ENCODE measurements at places on chromosomes 6 and 20.
A peak's percentile ranks its signal among the peaks of the same experiment; 100 is the strongest.

- peak; percentile 72 for DNase-seq
Observed at GRCh38 chr6:111842891-111843290, 30.4 kb downstream of the FYN start.

DNA sequence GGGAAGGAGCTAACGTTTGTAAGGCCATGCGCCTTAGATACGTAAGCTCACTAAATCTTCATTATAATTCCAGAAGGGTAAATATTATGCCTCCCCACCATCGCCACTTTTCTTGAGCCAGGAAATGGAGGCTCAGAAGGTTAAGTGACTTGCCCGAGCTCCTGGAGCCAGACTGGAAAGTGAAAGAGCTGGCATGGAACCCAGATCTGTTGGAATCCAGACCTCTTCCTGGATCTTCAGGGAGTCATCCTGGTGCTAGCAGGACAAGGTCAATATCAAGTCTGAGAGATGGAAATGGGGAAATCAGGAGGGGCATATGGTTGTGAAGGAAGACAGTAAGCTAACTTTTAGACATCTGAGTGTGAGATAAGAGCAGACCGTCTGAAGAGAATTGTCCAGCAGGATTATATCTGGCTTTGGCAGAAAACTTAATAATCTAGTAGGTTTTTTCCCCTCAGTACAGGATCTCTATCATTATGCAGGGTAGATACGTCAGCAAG lies 6.2 kb downstream of the TMEM200A start:
- DNase-seq: no peak

DNA sequence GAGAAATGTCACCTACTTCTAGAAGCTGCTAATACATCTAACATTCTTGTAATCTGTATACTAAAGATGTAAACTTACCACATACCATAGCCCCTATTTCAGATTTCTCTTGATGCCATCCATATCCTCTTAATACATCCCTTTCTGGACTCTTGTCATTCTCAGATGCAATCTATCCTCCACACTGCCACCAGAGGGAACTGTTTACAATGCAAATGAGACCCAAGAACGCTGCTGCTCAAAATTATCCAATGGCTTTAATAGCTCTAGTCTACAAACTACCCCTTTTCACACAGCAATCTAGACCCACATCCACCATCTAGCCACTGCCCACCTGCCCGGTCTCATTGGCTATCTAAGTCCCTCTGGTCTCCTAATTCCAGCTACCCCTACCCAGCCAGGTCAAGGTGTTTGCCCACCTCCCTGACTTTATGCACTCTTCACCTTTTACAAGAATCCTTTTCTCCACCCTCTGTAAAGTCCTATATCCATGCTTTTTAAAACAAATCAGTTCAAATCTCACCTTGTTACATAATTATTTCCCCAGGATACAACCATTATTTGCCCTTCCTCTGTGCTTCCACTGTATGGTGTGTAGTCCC lies 14.8 kb downstream of the FAXC start:
- peak; percentile 16 for DNase-seq

DNA sequence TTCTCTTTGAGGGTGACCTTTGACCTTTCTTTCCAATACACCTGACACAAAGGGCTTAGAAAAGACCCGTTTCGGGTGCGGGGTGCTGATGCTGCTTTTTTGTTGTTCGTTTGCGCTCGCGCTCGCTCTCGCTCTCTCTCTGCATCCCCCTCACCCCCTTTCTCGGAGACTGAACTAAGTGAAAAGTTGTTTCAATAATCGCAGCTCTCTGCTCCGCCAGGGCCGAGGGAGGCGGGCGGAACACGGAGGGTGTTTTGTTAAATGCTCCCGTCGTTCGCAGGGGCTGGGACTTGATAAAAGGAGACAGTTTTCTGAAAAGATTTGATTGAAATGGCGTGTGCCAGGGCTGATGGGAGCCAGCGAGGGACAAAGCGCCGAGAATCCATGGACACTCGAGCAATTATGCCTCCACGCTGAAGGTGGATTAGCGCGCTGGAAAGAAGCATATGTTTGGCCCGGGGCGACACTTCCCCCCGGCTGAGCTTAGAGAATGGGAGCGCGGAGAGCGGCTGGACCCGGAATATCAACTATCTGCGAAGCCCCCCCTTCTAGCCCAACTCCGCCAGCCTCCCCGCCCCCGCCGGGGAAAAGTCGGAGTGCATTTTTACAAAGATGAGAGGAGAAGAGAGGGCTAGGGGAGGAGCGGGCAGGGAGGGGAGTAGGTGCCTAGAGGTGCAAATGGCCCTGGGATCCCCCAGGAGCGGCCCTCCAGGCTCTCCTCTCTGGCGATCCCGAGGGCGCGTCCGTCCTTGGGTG lies 25.0 kb downstream of the TFAP2A start:
- DNase-seq: no peak

DNA sequence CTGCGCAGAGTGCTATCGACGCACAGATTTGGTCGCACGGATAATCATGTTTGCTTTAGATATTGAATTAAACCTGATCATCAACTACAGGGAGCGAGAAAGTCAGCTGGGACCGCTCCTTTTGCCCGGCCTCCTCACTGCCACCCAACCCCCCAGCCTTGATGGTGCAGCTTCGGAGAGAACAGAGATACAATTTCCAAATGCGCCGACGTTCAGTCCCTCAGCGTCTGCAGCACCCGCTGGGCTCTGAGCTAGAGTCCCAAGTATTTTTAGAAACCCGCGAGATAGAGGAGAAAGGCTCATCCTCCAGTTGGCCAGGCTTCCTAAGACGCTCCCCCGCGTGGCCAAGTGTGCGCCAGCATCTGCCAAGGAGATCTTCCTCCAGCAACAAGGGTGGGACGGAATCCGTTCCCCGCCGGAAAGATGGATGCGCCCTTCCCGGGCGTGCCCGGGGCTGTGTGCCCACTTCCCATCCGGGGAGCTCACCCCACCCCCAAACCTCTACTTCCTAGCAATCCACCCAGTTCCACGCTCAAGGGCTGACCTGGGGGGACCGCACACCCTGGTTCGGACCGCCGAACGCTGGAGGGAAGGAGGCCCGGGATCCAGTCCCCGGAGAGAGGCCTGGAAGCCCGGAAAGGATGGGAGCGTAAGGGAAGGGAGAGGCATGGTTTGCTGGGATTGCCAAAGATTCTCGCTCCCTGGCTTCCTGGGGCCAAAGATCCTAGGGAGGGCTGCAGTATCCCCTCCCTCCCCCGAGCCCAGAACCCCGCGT lies 4.1 kb downstream of the NKX2-2 start:
- peak; percentile 22 for DNase-seq

DNA sequence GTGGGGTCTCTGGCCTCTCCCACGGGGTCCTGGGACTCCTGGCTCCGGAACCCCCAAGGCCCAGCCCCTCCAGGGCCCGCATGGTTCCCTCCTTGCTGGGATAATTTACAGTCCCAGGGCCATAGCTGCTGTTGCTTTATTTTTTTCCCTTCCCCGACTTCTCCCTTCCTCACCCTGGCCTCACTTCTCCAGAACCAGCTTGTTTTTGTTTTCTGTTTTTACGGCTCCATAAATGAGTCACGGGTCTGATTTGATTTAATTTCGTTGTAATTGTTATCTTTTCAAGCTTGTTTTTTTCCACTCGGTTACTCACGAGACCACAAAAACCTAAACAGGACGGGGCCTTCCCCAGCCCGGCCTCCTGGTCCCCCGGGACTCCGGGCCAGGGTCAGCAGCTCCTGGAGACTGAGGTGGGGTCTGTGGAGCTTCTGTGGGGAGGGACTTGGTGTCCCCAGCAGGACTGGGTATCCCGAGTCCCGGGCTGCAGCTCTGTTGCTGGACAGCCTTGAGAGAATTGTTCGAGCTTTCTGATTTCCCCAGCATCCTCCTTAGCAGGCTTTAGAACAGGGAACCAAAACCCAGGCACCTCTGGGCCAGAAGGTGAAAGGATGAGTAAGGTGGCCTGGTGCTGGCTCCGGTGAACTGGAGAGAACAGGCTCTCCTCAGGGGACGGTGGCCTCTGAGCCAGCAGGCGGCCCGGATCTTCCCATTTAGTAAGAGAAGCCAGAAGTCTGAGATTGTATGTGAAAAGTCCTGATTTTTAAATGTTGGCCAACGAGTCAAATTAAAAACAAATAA lies 94.9 kb downstream of the CEBPB start:
- peak; percentile 68 for DNase-seq

- peak; percentile 94 for DNase-seq
Observed at GRCh38 chr6:42043787-42044475, 6.4 kb upstream of the TAF8 start.

- DNase-seq: peak; percentile 21
Observed at GRCh38 chr6:134372603-134373281, 54.8 kb upstream of the SGK1 start.

DNA sequence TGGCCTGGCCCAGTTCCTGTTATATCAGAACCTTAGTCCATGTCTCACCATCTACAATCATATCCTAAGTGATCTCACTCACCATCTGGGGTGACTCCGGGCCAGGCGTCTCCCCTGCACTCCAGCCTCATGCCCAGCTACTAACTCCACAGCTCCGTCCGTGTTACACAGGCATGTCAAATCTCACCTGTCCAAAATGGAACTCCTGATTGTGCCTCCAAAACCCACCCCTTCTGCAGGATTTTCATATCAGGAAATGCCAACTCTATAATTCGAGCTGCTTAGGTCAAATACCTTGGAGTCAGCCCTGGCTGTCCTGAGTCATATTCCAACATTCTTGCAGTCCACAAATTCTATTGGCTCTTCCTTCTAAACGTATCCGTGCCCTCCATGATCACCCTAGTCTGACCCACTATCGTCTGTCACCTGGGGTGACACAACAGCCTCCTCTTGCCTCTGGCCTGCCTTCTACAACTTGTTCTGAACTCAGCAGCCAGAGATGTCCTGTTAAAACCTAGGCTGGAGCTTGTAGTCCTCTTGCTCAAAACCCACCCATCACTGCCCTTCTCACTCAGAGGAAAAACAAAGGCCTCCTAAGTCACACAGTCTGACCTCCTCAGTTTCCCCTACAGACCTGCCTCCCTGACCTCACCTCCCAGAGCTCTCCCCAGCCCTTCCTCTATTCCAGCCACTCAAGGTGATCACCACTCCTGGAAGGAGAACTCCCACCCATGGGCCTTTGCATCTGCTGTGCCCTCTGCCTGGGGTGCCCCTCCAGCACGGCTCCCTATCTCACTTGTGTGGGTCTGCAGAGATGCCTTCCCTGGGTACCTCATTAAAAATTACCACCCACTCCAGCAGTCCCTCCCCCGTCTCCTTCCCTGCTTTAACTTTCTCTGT lies 85.3 kb upstream of the SIRPA start:
- no peak for DNase-seq

DNA sequence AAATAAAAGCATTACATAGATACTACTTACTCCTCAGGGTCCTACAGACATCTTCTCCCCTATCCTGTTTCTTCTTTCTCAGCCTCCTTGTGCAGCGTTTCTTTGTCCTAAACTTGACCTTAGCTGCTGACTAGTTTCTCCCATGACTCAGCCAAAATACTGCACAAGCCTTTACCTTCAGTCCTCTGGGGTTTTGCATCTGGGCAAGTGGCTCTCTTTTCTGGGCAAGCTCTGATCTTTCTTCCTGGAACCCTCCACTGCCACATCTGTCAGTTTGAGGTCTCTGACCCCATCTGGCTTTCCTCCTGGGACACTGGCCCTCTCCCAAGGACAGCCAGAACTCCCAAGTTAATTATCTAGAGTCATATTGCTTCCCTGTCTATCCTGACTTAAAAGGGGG lies 838.4 kb downstream of the DHX35 start:
- peak; percentile 63 for DNase-seq

- DNase-seq: peak; percentile 60
Observed at GRCh38 chr20:47269309-47270165, 87.0 kb downstream of the ZMYND8 start.

- DNase-seq: no peak
Observed at GRCh38 chr6:110589865-110590513, 113.6 kb upstream of the SLC22A16 start.

- no peak for DNase-seq
Observed at GRCh38 chr6:113481458-113481857, 375.7 kb upstream of the MARCKS start.

GRCh38 chr6:53240761-53241160 lies 92.1 kb upstream of the GCM1 start:
- no peak for DNase-seq

- DNase-seq: peak; percentile 52
Observed at GRCh38 chr6:43668151-43669028, 19.2 kb downstream of the MRPS18A start.

DNA sequence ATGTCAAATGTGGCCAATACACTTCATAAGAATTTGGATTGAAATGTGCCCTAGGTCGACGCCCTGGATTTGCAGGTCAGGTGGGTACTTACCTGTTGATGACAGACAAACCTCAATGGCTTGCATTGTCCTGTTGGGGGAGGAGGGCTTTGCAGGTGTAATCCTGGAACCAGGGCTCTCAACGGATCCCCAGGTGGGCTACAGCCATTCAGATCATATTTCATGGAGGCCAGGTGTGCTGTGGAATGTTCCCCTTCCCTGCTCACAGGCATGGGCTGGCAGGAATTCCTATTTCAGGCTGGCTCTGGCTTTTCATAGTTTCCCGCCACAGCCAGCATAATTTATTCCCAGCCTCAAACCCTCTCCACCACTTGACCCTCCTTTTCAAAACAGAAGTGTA lies 254.7 kb downstream of the SMOC2 start:
- DNase-seq: no peak

DNA sequence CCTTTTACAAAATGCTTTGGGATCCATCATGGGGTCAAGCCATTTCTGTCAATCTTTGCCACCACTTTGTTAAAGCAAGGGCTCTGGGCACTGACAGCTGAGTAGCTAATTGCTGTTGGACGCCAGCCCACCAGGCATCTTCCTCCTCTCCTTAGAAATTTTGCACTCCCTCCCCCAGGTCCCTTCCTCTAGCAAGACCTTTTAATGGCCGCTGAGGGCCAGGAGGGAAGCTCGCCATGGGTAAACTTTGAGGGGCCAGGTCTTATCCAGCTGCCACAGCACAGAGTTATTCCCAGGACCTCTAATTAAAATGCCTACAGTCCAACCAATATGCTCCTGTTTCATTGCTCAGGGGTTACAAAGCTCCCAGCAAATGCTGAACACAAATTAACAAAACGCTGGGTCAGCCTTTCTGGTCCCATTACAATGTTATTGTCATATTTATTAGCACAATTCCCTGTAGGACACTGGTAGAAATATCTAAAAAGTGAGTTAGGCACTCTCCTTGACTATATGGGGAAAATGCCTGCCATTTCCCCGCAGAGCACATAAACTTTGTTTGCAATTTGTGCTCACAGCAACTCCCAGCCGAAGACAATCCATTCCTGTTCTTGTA lies 16.8 kb downstream of the SCML4 start:
- no peak for DNase-seq

DNA sequence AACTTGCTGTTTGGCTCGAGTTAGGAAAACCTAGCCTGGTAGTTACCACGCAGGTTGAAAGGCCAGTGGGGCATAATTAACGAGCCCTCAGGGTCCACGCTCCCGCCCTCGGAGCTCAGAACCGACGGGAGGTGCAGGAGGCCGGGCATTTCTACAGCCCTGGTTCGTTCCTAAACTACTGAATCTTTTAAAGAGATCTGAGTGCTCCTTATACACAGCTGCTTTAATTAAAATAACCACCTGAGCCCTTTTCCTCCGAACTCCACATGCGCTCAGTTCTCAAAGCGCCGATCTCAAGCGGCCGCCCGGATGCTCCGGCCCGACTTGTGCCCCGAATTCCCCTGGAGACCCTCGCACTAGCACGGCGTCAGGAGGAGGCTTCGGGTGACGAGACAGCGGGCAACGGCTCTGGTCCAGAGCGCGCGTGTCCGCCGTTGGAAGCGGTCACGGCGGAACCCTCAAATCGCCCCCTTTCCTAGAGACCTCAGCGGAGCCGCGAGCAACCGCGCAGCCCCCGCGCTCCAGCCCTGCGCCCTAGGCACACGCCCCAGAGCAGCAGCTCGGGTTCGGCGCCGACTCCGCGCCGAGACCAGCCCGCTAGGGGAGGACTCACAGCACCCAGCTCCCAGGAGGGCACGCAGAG lies 397 bp downstream of the WDR27 start:
- no peak for DNase-seq

GRCh38 chr6:7042056-7042653 lies 65.6 kb upstream of the RREB1 start:
- peak; percentile 52 for DNase-seq
